Large intestine (tissue), 12 donors: ENCODE measurements at places on chromosomes 2 and 18.
A peak's percentile ranks its signal among the peaks of the same experiment; 100 is the strongest.

- no peak for DNase-seq
Observed at GRCh38 chr2:156907806-156908205, 349.7 kb upstream of the GALNT5 start.

- DNase-seq, result no peak
Observed at GRCh38 chr2:149068996-149069888, 30.7 kb downstream of the LYPD6B start.

- no peak for DNase-seq
Observed at GRCh38 chr2:234099266-234099665, 48.8 kb downstream of the SPP2 start.

- no peak for DNase-seq
Observed at GRCh38 chr2:157644776-157645175, 16.1 kb upstream of the ACVR1C start.

GRCh38 chr2:239116456-239117246, 268.8 kb downstream of the TWIST2 start:
- no peak for DNase-seq

DNA sequence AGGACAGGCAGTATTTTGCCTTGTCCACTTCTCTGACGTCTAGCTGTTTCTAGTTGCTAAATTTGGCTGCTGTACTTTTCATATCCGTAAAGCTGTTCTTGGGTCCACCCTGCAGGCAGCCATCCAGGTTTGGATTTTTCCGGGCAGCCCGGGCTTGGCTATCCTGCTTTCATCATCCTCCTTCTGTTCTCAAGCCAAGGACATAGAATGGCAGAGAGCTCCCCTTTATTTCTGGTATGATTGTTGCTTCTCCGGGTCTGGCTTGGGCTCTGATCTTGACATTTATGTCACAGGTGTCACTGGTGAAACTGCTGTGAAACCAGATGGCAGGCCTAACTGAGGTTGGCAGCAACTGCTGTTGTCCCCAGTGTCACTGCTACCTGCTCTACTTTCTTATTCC, 35.5 kb downstream of the SCN2A start:
- no peak for DNase-seq

DNA sequence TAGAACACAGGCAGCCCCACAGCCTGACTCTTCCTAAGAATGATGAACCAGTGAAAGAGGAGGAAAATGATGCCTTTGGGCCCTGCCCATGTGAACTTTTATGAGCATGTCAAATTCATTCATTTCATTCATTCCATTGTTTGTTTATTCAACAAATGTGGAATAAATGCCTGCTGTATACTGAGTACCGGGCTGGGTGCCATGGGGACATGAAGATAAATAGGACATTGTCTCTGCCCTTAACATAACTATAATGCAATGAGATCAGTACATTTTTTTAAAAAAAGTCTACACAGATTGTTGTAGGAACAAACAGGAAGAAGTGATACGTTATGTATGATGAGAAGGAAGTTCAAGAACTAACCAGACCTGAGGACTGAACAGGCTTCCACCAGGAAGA, 14.7 kb downstream of the MREG start:
- DNase-seq, result no peak

- DNase-seq, result peak; percentile 3
Observed at GRCh38 chr2:213232649-213233437, 51.4 kb upstream of the SPAG16 start.

GRCh38 chr2:39513641-39514094, 76.6 kb upstream of the MAP4K3 start:
- DNase-seq, result peak; percentile 38

- no peak for DNase-seq
Observed at GRCh38 chr2:108565778-108566375, 31.6 kb downstream of the LIMS1 start.

- no peak for DNase-seq
Observed at GRCh38 chr2:50449306-50449705, 582.6 kb downstream of the NRXN1 start.

DNA sequence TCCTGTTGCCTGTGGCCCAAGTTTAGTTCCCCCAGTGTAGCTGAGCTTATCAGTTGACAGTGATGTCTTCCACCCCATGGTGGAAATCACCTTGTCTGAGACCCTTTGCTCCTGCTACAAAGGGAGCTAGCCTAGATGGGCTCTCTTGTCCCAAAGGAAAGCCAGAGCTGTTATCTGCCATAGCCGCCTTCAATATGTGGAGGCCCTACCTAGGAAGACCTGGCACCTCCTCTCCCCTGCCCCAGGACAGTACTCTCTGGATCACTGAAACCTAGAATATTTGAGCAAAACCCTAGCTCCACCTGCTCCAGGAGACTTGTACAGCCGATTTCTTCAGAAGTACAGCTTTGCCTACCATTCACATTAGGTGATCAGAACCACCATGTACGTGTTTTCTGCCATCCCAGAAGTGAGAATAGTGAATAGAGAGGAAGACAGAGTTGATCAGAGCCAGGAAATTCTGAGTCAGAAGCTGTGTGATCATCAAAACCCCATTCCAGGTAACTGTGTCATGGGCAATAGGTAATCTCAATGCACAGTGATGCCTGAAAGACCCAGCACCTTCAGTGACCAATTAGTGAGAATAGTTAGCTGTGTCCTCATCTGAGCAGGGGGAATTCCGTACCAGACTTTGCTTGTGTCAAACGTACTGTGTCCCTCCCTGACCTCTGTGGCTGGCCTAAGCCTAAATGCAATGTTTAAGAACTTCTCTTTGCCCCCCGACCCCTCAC, 138.4 kb upstream of the ALPP start:
- DNase-seq, result no peak

DNA sequence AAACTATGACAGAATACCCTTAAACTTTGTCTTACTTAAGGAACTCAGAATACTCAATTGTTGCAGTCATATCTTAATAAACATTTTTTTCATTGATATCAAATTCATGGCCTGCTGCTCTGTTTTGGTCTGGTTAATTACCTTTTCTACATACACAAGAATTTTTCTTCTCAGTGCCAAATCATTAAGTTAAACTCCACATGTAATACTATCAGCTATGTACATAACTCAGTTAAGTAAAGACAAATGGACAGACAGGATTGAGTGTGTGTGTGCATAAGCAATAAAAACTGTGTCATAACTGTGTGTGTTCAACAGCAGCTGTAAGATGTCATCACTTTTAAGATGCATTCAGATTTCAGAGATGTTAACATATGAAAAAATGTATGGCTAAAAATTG, 34.4 kb downstream of the VRK2 start:
- DNase-seq, result no peak

DNA sequence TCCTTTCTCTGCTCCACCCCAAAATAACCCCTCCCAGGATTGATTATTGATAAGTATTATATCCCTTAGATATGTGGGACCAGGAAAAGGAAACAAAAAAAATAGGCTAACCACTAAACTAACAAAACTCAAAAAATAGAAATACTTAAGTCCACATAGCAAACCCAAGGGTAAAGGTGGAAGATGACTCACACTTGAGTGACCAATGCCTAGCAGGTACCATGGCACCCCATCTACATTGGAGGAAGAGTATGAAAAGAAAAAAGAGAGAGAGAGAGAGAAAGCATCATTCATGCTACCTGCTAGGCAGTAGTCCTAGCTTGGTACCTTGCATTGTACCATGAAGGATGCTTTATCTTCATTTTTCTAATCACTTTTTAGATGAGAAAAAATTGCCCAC, 6.3 kb downstream of the EXOC6B start:
- no peak for DNase-seq

DNA sequence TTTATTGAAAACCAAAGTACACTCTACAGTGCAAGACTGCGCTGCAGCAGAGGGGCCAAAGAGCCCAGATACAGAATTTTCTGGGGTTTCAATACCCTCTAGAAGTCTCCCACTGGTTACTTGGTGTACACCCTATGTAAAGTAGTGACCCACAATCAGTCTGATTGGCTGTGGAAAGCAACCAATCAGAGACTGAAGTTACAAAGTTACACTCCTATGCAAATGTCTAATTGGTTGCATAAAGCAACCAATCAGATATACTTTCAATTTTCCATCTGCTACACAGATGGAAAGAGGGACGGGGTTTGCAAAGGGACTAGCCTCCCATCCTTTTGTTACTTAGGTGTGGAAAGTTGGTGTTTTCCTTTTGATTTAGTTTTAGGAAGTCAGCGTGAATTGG, 198.9 kb upstream of the SH3BP4 start:
- DNase-seq, result no peak
